Stomach (tissue), 19 donors: ENCODE measurements at places on chromosomes 4 and X. TPM values are rescaled to one million over a fixed set of nuclear protein-coding genes. Genes with fewer than 3 reads are reported as not detected.

- H3K36me3 ChIP-seq = peaks cover 55% of the 10 kb centered on the region
- no peak overlapping the region for H3K4me3 ChIP-seq
- H3K27me3 ChIP-seq = no peaks in the 10 kb centered on the region
- no peak overlapping the region for H3K27ac ChIP-seq
These were observed 6.3 kb downstream of the PRAF2 start for GRCh38 chrX:49067285-49068120.

- no peak overlapping the region for H3K4me3 ChIP-seq
- no peak overlapping the region for H3K27ac ChIP-seq
- peaks cover 8% of the 10 kb centered on the region for H3K4me1 ChIP-seq
- H3K36me3 ChIP-seq = no peaks in the 10 kb centered on the region
- no peaks in the 10 kb centered on the region for H3K27me3 ChIP-seq
- DNase-seq = no peak
These were observed 82.5 kb upstream of the LCORL start for GRCh38 chr4:18103876-18104605.

The NKAP gene
- total RNA-seq = 0.58 TPM

- no peaks in the 10 kb centered on the region for H3K36me3 ChIP-seq
- no peaks in the 10 kb centered on the region for H3K27me3 ChIP-seq
- no peak overlapping the region for H3K27ac ChIP-seq
- DNase-seq = no peak
- H3K4me1 ChIP-seq = no peaks in the 10 kb centered on the region
These were observed 17.6 kb downstream of the ARMCX2 start for GRCh38 chrX:101642093-101642492.

- H3K4me3 ChIP-seq = no peak overlapping the region
- no peaks in the 10 kb centered on the region for H3K4me1 ChIP-seq
- H3K27me3 ChIP-seq = no peaks in the 10 kb centered on the region
- H3K27ac ChIP-seq = no peak overlapping the region
- H3K36me3 ChIP-seq = no peaks in the 10 kb centered on the region
- peak; percentile 25 for DNase-seq
These were observed 8.5 kb upstream of the AKAP17A start for GRCh38 chrX:1582686-1583437.

The DCHS2 gene
- 9.7 TPM for total RNA-seq

GRCh38 chrX:133415276-133416105 is at the start of gene GPC4:
Gene GPC4 (minus strand): TSS chrX:133415489. CDS start chrX:133414965, 524 bp downstream.
- peak within 1 kb of the TSS; percentile 65 for H3K4me3 ChIP-seq
- H3K36me3 ChIP-seq = no peaks in the 10 kb centered on the region
- peak within 1 kb of the TSS; percentile 65 for H3K27ac ChIP-seq
- no peaks in the 10 kb centered on the region for H3K27me3 ChIP-seq
- DNase-seq = peak; percentile 88

The MAGEB10 gene
- total RNA-seq = not detected

- no peaks in the 10 kb centered on the region for H3K36me3 ChIP-seq
- H3K4me3 ChIP-seq = no peak overlapping the region
- H3K4me1 ChIP-seq = no peaks in the 10 kb centered on the region
- H3K27me3 ChIP-seq = no peaks in the 10 kb centered on the region
- H3K27ac ChIP-seq = no peak overlapping the region
These were observed 52.4 kb upstream of the TSPAN5 start for GRCh38 chr4:98710831-98711230.

DNA sequence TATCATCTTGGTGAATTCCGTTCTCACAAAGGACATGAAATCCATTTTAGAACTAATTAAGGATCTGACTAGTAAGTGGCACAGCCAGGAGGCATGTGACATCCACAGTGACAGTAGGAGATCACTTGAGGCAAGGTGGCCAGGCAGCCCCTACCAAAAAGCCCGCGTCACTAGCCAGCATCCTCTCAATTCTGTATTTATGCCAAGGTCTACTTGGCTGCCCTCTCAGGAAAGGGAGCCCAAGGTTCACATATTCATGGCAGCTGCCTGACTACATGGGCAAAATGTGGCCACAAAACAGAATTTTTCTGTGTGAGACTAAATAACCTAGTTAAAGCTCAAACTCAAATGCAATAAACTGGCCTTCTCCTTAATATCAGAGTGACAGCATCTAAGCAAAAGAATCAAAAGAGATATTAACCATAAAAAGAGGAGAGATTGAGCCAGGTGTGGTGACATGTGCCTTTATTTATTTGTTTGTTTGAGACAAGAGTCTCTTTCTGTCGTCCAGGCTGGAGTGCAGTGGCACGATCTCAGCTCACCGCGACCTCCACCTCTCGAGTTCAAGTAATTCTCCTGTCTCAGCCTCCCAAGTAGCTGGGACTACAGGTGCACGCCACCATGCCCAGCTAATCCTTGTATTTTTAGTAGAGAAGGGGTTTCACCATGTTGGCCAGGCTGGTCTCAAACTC is 51.5 kb downstream of the SLC9A7 start:
- peaks cover 5% of the 10 kb centered on the region for H3K27me3 ChIP-seq
- no peak for DNase-seq
- H3K36me3 ChIP-seq = no peaks in the 10 kb centered on the region
- no peaks in the 10 kb centered on the region for H3K4me1 ChIP-seq
- H3K27ac ChIP-seq = no peak overlapping the region
- no peak overlapping the region for H3K4me3 ChIP-seq

The RHOXF1 gene
- total RNA-seq = not detected

DNA sequence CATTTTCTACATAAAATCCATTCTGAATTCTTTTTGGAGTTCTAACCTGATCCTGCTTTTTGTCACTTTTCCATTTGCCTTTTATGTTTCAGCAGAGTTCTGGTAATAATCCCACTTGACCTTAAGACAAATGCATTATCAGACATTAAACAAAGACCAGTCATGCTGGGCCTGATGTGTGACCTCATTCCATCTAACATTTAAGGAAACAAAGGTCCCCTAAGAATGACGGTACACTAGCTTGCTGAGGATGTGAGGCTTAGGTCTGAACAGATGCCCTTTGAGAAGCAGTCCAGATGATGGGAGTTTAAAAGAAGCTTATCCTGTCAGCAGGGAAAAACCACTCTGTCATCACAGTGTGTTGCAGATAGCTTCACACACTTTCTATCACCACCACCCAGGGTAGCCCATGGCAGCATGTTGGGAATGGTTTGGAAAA is 38.1 kb upstream of the PDE5A start:
- H3K27ac ChIP-seq = no peak overlapping the region
- no peaks in the 10 kb centered on the region for H3K36me3 ChIP-seq
- no peaks in the 10 kb centered on the region for H3K27me3 ChIP-seq
- DNase-seq = no peak
- H3K4me3 ChIP-seq = no peak overlapping the region

DNA sequence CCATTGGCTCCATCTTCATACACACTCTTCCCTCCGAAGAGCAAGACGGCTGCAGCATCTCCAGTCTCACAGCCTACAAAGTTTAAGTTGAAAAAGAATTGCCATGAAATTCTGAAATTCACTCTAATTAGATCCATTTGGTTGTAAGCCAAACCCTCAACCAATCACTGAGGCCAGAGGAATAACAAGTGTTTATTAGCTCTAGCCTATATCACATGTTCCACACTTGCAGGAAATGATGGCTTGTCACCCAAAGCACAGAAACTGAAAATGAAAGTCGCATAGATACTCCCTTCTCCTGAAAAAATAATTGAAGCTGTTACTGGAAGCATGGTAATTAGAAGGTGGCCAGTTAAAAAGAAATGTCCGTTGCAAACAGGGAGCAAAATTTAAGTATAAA is 1071.8 kb downstream of the CCSER1 start:
- H3K4me1 ChIP-seq = no peaks in the 10 kb centered on the region
- H3K27ac ChIP-seq = no peak overlapping the region
- H3K27me3 ChIP-seq = no peaks in the 10 kb centered on the region
- DNase-seq = peak; percentile 4
- no peaks in the 10 kb centered on the region for H3K36me3 ChIP-seq

The PIR gene
- 5.5 TPM for total RNA-seq

The CCDC110 gene
- total RNA-seq = 7.6 TPM

- H3K27ac ChIP-seq = no peak overlapping the region
- peaks cover 7% of the 10 kb centered on the region for H3K4me1 ChIP-seq
- no peaks in the 10 kb centered on the region for H3K27me3 ChIP-seq
- no peak overlapping the region for H3K4me3 ChIP-seq
These were observed 20.3 kb downstream of the ANXA5 start for GRCh38 chr4:121676345-121677075.

The CXorf49 gene
- not detected for total RNA-seq

The CXCL3 gene
- total RNA-seq = not detected

The TLR1 gene
- total RNA-seq = 5.3 TPM
